ENCODE measurements at places on chromosomes 16 and 17.

GRCh38 chr16:22270525-22270924, 26.7 kb upstream of the POLR3E start:
- no peak for DNase-seq

DNA sequence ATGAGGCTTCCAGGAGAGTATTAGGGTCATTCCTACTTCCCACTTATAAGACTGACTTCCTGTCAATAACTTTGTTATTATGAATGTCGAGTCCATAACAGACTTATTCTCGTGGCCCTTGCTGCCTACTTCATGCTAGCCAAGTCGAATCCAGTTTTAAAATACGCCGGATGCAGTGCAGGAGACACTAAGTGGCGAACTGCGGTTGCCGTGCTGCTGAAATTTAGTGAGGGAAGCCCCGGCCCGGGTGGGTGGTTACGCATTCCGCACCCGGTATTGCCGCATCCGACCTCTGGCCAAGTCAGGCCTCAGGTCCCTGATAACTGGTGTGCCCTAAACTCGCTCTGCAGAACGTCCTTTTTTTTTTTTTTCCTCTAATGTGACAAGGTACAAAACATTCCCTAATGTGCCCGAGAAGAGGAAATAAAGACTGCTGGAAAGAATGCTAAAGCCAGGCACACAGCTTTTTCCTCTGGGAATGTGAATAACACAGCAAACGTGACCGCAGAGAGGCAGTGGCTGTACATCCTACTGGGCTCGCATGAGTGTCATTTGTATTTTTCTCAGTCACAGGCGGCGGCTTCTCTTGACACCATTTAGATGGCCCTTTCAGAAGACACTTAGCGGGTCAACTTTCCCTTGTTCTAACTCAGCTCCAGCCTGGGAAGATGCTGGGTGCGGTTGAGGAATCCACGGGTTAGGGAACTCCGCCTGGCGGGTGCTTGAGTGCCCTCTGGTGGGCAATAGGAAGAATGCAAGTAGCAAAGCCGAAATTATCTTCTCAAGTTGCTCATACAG, 7.1 kb upstream of the AKTIP start:
- DNase-seq, result no peak

GRCh38 chr17:41777574-41778188, 8.8 kb downstream of the JUP start:
- DNase-seq, result no peak

- DNase-seq, result no peak
These were observed 79.0 kb upstream of the CDH11 start for GRCh38 chr16:65200857-65201256.

DNA sequence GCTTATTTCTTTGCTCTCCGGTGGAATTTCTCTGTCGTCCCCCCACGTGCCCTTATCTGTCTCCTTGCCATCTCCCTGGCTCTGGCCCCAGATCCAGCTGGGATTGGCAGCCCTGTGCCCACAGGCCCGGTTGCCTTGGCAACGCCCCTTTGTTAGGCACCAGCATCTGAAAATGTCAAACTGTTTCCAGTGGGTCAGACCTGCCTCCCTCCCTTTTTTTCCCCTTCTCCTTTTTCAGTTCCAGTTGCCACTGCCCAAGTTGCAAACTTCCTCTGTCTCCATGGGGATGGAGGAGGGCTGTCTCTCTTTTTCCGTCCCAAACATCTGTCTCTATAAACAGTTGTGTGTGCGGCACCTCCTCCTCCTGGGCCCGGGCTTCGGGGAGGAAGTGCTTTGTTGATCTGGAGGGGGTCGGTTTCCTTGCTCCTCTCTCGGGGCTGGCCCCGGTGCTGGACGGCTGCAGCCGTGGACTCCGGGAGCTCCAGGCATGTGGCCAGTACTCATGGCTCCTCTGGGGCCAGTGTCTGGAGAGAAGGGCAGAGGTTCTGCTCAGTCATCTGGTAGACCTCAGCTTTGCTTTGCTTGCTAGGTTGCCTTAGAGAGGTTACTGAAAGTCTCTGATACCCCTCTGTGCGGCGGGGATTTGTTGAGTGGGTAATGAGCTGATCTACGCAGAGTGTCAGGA, 35.3 kb downstream of the SOCS3 start:
- DNase-seq, result no peak

GRCh38 chr17:74212209-74212912, 1.0 kb upstream of the TTYH2 start:
- DNase-seq, result no peak

DNA sequence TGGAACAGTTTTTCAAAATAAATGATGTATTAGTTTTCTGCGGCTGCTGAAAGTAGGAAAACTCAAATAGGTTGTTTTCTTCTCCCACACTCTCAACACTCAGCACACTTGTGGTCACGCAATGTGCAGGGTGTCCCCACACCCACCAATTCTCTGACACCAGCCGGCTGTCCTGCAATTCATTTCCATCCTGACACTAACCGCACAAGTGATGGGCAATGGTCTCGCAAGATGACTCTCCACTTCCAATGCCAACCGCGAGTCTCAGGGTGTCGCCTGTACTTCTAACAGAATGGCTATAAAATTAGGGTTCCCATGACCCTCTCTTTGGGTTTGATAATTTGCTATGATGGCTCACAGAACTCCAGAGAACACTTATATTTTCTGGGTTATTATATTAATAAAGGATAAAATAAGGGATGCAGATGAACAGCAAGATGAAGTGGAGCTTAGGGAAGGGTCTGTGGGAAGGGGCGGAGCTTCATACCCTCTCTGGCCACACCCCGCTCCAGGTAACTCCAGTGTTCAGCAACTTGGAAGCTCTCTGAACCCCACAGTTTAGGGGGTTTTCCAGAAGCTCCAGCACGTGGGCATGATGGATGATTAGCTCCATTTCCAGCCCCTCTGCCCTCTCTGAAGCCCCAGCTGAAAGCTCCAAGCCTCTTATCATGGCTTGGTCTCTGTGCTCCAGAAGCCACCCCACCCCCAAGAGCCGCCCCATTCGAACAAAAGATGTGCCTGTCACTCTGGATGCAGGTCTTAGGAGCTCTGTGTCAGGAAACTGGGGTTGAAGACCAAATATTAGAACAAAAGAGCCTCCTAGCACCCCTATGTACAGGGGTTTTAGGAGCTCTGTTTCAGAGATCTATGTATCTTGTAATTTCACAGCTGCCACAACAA, 19.8 kb downstream of the TAF1C start:
- no peak for DNase-seq

DNA sequence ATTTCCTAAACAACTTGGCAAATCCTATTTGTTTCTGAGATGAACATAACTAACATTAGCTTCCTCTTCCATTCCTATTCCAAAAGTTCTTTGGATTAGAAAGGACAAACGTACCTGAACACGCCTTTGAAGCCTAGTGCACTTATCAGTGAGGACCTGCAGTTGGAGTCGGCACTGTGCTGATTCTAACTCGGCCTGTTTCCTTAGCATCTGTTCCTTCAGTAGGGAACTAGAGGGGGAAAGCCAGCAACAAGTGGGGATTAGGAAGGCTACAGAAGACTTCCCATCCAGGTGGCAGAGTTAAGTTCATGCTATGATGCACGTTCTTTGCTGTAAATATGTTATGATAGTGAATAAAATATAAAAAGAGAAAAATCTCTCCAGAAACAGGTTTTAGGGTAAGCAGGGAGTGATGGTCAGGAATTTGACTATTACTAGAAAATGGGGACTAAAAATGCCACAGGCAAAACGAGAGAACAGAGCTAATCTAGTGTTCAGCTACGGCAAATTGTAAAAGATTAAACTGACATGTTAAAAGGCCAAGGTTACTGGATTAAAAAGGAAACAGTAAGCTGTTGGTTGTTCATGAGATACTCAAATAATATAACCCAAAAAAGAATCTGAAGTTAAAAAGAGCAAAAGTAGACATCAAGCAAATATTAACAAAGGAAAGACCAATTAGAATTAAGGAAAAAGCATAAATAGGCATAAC, 28.8 kb downstream of the RFWD3 start:
- no peak for DNase-seq
